SJSA1 (cell line): ENCODE measurements at places on chromosomes 2 and 18. TPM values are rescaled to one million over a fixed set of nuclear protein-coding genes. Genes with fewer than 3 reads are reported as not detected.

GRCh38 chr2:16817305-16818202, 151.9 kb upstream of the CYRIA start:
- no peak for DNase-seq

DNA sequence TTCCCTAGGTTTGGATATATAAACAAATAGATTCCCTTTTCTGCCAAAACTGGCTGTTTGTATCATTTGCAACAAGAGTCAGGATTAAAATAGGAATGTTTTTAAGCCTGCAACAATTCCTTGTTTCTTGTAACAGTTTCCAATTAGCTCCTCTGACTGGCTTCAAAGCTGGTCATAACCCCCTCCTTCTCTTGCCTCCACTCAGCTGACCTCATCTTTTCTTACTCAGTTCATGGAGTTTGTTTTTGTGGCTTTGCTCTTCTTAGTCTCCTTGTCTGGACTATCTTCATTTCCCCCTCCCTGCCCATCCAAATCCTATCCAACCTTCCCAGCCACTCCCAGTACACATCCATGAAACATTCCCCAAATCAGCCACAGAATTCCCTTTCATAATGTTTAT, 14.3 kb upstream of the RAPH1 start:
- no peak for DNase-seq

Gene EVA1A
- 152 and 214 TPM in 2 replicates for total RNA-seq

DNA sequence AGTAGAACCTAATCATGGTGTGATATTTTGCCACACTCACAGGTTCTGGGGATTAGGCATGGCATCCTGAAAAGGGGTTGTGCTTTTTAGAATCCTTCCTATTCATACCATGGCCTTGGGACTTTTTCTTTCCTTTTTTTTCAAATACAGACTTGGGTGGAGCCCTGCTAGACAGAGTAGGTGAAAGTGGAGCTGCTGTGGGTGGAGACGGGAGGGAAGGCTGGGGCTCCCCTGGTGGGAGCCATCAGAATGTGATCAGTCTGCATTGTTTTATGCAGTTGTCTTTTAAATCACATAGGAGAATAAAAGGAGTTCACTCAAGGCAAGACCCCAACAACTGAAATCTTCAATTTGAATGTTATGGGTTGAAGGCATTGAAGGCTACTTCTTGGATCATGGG, 130.2 kb downstream of the VAPA start:
- DNase-seq: no peak

Gene AMER3
- total RNA-seq: not detected in 2 replicates

DNA sequence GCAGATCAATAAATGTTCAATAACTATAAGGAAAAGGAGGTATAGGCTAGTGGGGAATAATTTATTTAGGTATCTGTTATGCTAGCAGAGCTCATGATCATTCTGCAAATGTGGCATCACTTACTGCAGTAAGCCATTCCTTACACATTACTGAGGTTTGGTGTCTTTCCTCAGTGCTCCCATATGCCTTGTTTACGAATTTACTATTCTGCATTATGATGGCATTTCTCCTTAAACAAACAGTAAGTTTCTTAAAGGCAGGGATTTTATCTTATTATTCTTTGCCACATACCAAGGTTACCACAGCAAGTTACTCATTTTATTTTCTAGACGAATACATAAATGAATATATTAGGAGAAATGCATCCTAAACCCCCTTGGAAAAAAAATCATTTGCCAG, 88.4 kb downstream of the DSEL start:
- DNase-seq: peak; percentile 17

Gene SLC40A1
- 0.87 TPM in 1 of 2 replicates, not detected in the other for total RNA-seq
